Tibial artery (tissue), 4 donors: ENCODE measurements at places on chromosomes 13 and 19.

- DNase-seq: no peak
Observed at GRCh38 chr13:109361562-109362289, 424.7 kb downstream of the IRS2 start.

GRCh38 chr13:42865768-42866102, 84.4 kb downstream of the FAM216B start:
- no peak for DNase-seq

GRCh38 chr13:26952551-26953143, 192.1 kb upstream of the GPR12 start:
- DNase-seq: no peak

GRCh38 chr13:37383046-37383445, 215.5 kb downstream of the POSTN start:
- DNase-seq: no peak

- no peak for DNase-seq
Observed at GRCh38 chr19:482186-483041, 13.9 kb upstream of the MADCAM1 start.

GRCh38 chr13:83150616-83151307, 731.5 kb downstream of the SLITRK1 start:
- DNase-seq: no peak

DNA sequence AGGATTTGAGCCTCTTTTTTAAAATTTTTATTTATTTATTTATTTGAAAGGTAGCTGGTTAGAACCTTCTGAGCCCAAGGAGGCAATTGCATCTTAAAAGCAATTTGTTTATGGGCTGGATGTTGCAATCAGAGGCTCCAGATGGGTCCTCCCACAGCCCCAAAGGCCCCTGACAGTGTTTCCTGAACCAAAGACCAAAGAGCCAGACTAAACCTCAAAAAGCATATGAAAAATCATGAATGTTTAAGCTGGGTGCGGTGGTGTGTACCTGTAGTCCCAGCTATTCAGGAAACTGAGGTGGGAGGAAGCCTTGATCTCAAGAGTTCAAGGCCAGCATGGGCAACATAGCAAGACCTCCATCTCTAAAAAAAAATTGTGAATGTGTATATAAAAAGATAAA, 67.8 kb upstream of the RGCC start:
- DNase-seq: no peak

GRCh38 chr19:8373867-8374813, 10.2 kb downstream of the ANGPTL4 start:
- DNase-seq: no peak

GRCh38 chr13:108425056-108425455, 155.5 kb downstream of the TNFSF13B start:
- DNase-seq: no peak

- DNase-seq: no peak
Observed at GRCh38 chr13:49638030-49638743, 9.9 kb downstream of the ARL11 start.

DNA sequence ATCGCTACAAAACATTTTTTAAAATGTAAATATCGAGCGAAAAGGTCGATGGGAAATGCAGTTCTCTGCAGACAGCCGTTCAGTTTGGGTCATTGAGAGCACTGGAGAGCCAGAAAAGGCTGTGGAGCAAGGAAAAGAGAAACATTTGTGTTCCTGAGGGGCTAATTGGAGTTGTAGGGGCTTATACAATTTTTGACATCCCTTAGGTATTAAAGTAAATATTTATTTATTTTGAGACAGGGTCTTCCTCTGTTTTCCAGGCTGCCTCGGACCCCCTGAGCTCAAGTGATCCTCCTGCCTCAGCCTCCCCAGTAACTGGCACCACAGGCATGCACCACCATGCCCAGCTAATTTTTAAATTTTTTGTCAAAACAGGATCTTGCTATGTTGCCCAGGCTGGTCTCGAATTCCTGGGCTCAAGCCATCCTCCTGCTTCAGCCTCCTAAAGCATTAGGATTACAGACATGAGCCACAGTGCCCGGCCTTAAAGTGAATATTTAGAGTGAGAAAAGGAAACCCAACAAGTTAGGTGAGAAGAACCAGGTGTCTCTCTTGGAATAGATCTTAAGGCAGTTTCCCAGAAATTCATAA, 825 bp upstream of the YIF1B start:
- DNase-seq: no peak

DNA sequence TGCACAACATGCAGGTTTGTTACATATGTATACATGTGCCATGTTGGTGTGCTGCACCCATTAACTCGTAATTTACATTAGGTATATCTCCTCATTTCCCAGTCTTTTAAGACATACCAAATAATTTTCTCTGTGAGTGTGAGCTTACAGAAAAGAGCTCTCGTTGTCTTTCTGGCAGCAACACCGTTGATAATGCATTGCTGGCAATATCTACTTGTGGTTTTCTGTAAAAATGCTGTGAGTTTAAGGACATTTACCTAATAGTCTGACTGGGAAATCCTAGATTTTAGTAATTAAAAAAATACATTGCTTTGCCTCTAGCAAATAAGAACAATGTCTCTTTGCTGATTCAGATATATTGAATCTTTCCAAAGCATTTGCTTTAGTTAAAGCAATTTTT, 8.4 kb downstream of the IGFL3 start:
- DNase-seq: no peak

- no peak for DNase-seq
Observed at GRCh38 chr13:95002126-95002525, 289.8 kb upstream of the SOX21 start.

DNA sequence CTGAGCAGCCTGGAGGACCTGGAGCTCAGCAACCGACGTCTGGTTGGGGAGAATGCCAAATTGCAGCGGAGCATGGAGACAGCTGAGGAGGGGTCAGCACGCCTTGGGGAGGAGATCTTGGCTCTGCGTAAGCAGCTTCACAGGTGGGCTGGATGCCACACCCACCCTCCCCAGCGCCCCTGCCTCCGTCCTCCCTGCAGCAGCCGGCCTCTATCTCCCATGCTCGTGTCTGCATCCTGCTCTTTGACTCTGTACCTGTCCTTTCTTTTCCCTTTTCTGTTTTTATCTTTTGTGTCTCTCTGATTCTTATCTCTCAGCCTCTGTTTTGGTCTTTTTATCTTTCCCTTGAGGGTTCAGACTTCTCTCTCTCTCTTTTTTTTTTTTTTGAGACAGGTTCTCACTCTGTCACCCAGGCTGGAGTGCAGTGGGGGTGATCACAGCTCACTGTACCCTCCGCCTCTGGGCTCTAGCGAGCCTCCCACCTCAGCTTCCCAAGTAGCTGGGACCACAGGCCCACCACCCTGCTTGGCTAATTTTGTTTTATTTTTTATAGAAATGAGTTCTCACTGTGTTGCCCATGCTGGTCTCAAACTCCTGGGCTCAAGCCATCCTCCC, 10.1 kb downstream of the KASH5 start:
- DNase-seq: no peak

- DNase-seq: no peak
Observed at GRCh38 chr19:23318143-23318542, 67.9 kb upstream of the ZNF724 start.
